Stimulated activated CD8-positive, alpha-beta memory T cell treated with anti-CD3 and anti-CD28 coated beads, Interleukin-15, amount 100 ng/mL, for 4 hours (primary cell): ENCODE measurements at places on chromosomes 7 and 10.

DNA sequence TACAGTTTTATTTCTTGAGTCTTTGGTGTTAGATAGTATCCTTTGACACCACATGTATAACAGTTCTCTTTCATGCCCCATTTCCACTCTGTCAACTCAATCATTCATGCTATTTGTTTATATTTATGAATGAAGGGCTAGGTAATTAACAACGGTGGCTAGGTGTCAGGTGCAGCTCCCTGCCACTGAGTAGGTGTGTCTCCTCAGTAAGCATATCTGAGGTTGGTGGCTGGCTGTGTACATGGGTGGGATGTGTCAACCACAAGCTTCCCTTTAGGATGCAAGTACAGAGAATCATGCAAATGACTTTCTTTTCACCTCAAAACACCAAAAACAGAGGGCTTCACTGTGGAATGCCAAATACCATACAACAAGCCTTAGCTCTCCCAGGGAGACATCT is 83.4 kb downstream of the ZNF365 start:
- DNase-seq, result no peak

- no peak for DNase-seq
Observed at GRCh38 chr7:16463520-16463919, 2.0 kb downstream of the SOSTDC1 start.

DNA sequence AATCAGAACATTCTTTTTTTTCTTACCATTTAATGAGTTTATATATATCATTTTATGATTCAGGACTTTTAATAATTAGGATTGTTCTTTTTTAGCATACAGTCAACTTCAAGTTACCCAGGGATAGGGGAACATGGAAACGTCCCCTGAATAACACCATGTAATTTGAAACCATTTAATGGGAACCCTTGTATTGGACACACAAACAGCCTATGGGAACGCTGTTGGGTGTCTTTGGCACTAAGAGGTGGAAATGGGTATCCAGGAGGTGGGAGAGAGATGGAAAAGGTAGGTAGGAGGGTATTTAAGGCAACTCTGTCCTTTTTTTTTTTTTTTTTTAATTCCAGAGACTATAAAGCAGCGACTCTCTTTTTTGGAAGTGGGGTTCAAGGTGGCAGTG is 2.6 kb downstream of the LUC7L2 start:
- no peak for DNase-seq

DNA sequence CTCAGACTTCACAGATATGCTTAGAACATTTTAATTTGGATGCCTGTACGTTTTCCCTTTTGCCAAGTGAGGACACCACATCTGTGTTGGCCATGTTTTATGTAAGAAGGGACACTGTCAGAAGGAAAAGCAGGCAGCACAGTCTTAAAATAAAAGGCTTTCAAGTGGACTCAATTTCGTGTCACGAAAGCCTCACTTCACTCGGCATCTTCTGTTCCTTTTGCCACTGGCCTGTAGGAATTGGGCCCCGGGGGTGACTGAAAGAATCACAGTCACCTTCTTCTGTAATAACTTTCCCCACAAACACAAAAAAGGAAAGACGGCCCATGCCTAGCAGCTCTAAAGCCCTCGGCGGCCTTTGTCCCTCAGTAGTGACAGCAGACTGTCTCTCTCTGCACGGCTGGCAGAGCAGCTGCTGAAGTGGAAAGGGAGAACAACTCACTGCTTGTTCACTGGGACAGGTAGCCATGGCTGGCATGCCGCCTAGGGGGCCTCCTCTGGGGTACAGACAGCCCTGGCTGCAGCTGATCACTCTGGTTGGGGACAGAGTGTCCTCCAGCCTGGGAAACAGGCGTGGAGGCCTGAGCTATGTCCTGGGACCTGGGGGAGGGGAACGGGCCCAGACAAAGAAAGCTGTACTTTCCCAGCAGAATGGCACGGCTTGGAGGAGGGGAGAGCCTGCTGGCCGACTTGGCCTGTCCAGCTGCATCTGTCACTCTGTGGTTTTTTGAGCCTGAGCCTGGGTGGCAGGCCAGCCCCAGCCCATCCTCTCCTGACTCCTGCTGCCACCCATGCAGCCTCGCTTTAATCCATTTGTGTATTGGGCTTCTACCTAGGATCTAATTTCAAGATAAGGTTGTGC is 4.4 kb downstream of the RASSF4 start:
- DNase-seq, result no peak

GRCh38 chr7:71905821-71906220 is 506.3 kb downstream of the CALN1 start:
- DNase-seq, result no peak
